ENCODE measurements at places on chromosomes 1 and 21.

DNA sequence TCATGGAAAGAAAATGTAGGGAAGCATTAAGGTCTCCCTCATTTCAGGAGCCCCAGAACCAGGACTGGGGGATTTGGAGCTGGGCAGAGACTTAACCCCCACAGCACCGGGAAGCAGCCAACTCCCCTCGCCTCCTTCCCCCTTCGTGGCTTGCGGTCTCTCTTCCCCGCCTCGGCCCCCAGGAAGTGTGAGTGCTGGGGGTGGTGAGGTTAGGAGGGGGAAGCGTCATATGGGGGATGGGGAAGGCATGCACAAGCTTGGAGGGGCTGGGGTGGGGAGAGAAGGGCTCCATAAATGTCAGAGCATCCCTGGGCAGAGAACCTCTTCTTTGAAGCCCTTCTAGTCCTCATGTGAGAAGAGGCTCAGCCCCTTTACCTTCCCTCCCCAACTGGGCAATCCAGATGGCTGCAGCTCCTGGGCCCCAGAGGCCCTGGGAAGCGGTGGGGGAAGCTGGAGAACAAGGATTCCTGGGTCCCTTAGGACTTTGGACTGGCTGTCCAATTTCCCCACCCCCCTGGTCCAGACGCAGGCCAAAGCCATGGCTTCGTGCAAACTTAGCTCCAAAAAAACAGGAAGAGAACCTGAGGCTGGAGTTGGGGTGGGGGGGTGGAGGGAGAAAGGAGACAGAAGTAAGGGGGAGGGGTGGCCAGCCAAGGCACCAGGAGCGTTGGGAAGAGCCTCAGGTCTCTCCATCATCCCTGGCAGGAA is 7.8 kb downstream of the ZBTB7B start:
- no peak for DNase-seq

DNA sequence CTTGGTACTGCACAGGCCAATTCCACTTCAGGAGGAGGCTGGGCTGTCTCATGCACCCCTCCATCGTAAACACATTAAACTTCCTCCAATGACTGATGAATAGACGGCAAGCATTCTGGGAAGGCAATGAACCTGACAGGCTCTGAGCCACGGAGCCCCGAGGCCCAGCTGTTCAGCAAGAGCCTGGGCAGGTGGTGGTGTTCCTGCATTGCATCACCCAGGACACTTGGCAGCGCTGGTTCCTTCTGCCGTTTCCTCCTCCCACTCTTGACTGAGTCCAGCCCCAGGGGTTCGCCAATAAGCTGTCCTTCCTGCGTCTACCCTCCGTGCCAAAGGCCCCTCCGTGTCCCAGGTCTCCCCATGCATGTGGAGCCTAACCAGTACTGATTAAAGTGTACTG is 109.8 kb downstream of the JAK1 start:
- no peak for DNase-seq

DNA sequence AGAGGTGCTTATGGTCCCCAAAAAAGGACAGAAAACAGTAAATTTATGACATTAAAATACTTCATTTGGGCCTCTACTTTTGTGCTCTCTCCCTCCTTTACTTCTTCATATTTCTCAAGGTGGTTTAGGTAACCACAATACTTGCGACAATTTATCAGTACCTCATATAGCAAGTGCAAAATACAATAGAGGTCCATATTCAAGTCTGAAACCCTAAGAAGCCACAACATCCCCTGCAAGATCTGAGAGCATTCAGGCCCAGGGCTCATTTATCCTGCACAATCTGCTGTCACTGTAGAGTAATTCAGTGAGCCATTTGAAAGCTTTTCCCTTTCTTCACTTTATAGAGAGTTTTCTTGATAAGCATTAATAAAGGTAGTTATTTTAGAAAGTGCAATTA is 24.2 kb upstream of the ATP6V1G3 start:
- no peak for DNase-seq

- DNase-seq = no peak
Measured at GRCh38 chr1:15579683-15580047, 5.2 kb downstream of the AGMAT start.

DNA sequence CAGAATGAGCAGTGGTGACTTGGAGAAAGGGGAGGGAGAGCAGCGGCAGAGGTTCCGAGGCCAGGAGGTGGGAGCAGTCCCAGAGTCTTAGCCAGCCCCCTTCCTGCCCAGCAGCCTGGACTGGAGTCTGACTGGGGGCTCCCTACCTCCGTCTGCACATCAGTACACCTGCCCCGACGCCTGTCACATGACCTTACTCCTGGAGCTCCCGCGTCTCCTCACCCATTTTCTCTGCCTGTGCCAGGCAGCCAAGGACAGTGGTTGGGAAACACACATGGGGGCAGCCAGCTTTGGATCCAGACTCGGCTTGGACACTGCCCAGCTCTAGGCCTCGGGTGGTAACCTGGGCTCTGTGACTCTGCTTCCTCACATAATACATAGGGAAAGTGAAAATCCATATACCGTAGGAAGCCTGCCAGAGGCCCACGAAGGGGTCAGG is 16.9 kb downstream of the ACTRT2 start:
- no peak for DNase-seq

DNA sequence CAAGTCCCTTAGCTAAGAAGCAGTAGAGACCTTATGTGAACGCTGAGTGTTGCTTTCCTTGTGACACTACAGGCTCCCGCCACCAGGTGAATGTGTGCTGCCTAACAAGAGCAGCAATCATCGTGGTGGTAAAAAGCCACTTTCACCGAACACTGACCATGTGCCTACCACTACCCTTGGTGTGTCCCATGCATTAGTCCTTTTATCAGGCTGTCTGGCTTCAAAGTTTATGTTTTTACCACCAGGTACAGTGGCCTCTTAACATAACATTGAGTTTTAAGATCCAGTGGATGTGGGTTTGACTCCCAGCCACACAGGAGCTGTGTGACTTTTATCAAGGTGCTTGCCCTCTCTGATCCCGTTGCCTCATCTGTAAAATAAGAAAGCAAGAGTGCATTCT is 1.7 kb downstream of the C1QB start:
- DNase-seq = no peak

DNA sequence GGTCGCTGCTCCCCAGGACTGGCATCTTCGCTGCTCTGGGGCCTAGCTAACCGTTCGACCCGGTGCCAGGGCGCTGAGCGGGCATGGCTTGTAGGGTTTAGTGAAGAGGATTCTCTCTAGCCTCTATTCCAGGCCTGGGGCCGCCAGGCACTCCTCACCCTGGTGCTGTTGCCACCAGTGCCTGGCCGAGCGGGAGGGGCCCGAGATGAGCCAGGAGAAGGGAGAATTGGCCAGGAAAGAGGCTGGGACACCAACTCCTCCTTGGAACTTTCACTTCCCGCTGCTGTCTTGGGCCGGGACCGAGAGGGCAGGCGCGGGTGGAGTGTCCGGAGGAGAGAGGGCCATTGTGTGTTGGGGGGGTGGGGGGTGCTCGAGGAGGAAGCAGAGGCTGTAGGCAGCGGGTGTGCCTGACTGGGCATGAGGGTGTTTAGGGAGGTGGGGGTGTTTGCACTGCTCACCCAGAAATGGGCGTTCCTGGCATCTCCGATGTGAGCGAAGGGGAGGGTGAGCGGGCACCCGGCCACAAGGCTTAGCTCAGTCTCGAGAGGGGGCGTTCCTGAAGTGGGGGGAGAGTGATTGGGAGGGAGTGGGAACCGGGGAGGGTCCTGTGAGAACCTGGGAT is 772 bp downstream of the ADAM15 start:
- DNase-seq = peak; percentile 34

DNA sequence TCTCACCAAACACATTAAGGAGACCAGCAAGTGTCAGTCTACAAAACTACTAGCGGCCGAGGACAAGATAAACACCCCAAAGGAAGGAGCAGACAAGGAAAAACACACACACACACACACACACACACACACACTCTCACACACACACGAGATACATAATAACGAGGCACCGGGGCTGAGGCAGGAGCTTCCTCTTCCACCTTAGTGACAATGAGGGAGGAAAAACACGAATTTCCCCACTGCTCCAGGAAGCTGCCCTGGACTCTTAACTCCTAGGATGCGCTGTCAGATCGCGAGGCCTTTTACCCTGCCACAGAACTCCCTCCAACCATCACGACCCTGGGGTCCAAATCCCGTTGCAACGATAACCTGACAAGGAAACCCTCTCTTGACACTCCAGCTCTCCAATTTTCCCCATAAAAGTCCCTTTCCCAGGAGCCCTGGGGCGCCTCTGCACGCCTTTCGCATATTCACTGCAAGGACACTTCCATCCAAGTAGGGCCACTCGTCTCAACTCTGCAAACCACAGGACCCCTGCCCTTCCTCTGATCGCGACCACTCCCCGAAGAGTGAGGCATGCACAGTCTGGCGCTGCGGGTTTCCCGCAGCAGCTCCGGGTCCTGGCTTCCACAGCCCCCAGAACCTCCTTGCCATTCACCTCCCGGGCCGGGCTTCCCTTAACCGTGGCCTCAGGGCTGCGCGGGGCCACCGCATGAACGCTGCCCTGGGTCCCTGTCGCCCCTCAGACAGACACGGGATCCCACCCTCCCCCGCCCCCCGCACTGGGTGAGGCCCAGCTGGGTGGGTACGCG is 581 bp downstream of the ETV3 start:
- DNase-seq = no peak

DNA sequence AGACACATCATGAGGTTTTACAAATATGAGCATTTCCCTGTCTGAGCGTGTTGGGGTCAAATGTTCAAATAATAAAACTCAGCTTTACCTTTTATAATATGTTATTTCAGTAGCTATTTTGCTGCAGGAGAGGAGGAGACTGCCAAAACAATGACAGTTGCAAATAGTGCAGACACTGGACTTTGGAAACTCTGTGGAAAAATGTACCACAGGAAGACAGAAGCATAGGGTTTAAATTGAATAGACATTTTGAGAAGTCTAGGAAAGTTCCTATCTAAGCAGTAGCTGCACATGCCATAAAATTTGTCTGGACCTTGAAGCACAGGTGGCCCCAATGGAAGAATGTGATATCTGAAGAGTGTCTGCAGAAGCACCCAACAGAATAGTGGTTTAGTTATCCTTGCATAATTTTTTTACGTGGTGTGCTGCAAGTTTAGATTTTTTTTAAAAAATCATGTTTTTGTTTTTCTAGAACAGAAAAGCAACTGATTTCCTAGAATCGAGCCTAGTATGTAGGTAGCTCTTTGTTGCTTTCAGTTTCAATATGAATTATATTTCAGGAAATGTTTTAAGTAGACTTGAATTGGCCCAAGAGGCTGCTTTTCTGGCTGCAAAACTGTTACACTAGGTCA is 14.0 kb upstream of the GBP5 start:
- no peak for DNase-seq

GRCh38 chr1:162782671-162783070 is 7.8 kb upstream of the HSD17B7 start:
- no peak for DNase-seq

GRCh38 chr1:46197964-46198811 is at the start of gene POMGNT1:
Gene POMGNT1 (minus strand): TSS chr1:46198434. CDS start chr1:46197821, 613 bp downstream.
- DNase-seq = peak; percentile 62

GRCh38 chr1:109589177-109589576 is 30.2 kb downstream of the GNAT2 start:
- no peak for DNase-seq

DNA sequence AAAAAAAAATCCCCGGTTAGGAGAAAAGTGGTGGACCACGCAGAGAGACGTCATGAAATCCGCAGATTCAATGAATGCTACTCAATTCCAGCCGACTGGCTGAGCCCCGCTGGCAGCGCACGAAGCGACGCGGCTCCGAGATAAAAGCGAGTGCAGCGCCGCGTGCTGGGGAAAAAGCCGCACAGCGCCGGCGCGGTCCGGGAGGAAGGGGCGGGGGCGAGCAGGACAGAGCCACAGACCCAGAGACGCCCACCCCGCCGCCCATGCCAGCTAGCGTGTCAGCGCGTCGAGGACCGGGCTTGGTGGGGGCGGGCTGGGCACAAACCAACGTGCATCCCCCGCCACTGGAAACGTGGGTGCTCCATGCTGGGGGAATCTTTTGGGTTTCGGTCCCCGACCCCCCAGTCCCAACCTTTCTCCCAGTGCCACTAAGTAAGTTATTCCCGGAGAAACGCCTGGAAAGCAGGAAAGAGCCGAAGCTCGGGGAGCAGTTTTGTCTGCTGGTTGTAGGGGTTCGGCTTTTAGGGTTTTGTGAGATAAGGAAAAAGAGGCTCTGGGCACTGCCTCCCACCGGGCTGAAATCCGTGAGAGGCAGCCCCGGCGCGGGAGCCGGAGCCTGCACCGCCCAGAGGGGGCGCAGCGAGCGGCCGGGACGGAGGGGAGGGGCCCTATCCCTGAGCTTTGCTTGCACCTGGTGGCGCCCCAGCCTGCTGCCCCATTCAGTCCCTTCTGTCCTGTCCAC is at the start of gene KCNJ6:
KCNJ6 (minus strand) TSS at position 148 of the 742 bp plus-strand sequence. CDS start 75,775 bp downstream, outside the sequence.
- no peak for DNase-seq

DNA sequence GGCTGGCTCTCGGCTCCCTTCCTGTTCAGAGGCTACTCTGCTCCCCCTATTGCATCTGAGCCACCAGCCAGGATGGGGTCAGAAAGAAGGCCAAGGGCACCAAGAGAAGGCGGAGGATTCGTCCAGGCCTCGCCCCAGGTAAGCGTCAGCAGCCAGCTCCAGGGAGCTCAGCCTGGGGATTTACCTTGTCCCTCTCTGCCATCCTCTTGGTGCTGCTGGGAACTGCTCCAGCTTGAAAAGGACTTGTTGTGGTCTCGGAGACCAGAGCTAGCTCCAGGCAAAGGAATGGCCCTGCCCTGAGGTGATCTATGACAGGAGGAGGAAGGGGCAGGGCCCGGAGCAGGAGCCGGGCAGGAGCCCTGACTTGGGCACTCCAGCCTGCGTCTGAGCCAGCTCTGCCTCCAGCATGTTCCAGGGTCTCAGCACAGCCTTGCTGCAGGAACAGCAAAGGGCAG is 113.7 kb upstream of the IFFO2 start:
- no peak for DNase-seq

GRCh38 chr1:203954788-203955552 is 93.6 kb downstream of the SNRPE start:
- DNase-seq = no peak

- DNase-seq = no peak
Measured at GRCh38 chr1:98991127-98992012, 13.3 kb downstream of the PLPPR5 start.

DNA sequence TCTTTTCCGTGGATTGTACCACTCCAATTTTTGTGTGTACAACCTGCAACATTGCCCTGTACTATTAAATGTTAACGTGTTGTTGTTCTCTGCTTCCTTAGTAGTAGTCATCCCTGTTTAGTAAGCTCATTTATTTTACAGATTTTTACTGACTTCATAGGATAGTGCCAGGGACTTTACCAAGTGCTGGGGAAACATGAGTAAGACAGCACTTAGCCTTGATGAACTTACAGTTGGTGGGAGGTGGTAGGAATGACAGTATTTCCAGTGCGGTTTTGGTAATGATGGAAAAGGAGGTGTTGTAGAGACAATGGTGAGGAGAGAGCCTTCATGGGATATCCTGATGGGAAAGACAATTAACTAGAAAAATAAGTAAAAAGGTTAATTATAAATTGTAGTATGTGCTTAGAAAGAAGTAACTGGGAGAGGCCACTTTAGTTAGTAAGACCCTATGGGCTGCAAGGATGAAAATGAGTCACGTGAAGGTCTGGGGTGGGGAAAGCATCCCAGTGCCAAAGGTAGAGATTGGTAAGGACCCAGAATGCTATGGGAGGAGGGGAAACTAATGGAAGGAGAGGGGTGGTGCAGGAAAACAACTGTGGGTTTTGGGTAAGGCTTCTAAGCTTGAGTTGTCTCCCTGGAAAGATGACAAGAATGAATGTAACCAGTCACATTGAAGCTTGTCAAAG is 1.7 kb downstream of the RLF start:
- no peak for DNase-seq
